NCI-H524 (cell line): ENCODE measurements at places on chromosomes 3 and 15.

- DNase-seq = no peak
Measured at GRCh38 chr3:58218904-58219303, 8.1 kb upstream of the DNASE1L3 start.

GRCh38 chr3:176994393-176994792 is 202.9 kb downstream of the TBL1XR1 start:
- DNase-seq = no peak

DNA sequence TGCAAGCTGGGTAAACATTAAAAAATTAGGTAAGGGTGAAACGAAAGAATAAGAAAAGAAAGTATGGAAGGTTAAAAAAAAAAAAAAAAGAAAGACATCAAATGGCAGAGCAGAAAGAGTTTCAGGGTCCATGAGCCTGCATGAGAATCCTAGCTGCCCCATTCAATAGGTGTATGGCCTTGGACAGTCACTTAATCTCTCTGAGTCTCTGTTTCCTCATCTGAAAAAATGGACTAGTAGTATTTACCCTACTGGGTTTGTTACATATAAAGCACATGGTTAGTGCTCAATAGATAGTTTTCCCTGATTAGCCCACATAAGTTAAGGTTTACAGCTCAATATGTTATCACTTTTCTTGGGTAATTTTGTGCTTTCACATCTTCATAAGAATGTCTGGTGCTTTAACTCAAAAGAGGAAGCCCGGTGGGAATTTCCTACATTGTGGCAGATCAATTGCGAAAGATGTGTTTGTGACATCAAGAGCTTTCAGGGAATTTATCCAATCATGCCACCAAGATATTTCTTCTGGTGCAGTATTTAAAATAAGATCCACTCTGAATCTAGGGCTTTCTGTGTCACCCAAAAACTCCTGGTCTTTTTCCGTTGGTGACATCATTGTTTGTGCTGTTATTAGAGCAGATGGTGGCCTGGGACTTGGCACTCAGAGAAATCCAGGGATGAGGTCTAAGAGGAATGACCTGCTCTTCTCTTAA is 57.2 kb upstream of the UBE2E1 start:
- DNase-seq = no peak

- no peak for DNase-seq
Measured at GRCh38 chr3:102741105-102741504, 306.3 kb downstream of the ZPLD1 start.

- peak; percentile 43 for DNase-seq
Measured at GRCh38 chr15:33360886-33361285, 50.1 kb downstream of the RYR3 start.

DNA sequence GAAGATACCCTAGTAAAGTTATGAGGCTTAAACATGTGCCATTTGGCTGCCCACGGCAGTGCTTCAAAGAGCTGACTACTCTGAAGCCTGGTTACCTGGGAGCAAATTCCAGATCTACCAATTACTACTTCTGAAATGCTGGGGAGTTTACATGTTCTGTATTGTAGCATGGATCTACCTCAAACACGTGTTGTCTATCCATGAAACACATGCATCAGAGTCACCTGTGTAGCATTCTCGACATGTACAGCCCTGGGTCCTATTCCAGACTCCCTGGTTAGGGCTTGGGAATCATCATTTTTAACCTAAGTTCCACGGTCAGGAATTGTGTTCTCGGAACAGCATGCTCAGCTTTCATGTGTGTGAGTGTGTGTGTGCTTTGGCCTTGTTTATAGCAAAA is 599.3 kb upstream of the MDFIC2 start:
- no peak for DNase-seq

- DNase-seq = no peak
Measured at GRCh38 chr3:183591881-183592521, 36.5 kb upstream of the KLHL6 start.

- DNase-seq = no peak
Measured at GRCh38 chr3:141528800-141529199, 42.0 kb downstream of the RASA2 start.

DNA sequence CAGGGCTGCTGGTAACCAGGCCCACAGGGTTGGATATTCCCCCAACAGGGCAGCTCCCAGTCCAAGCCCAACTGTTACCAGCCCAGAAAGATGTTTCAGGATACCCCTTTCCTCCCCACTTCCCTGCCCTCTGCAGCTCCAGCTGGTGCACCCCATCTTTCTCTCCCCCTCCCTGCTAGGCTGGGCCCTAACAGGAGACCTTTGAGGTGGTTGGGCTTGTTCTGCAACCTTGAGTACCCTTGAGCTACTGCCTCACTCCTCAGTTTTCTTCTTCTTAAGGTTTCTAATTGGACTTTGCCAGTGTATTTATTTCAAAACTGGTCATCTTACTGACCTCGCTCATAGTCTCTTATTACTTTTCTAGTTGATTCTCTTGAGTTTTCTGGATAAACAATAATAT is 16.9 kb upstream of the INSYN1 start:
- no peak for DNase-seq

DNA sequence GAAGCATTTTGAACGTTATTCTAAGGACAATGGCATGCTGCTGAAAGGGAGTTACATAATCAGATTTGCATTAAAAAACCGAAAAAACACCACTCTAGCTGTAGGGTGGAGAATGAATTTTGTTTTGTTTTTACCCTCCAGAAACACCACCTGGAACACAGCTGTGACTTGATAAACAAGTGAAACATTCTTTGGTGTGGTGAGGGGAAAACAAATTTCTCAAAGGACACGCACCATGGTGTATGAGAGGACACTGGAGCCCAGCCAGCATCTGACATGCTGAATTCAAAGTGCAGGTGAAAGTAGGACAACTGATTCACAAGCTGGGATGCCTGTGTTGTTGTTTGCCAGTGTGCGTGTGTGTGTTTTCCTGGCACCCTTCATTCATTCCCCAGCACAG is 554.5 kb upstream of the TBL1XR1 start:
- DNase-seq = no peak

GRCh38 chr3:186965141-186965879 is 35.0 kb downstream of the ST6GAL1 start:
- DNase-seq = no peak

GRCh38 chr3:175741951-175742350 is 882.8 kb downstream of the NAALADL2 start:
- DNase-seq = no peak

- no peak for DNase-seq
Measured at GRCh38 chr3:65052101-65052500, 364.3 kb upstream of the ADAMTS9 start.

GRCh38 chr3:50523279-50523811 is 19.9 kb upstream of the CACNA2D2 start:
- DNase-seq = peak; percentile 83

- DNase-seq = no peak
Measured at GRCh38 chr15:29788433-29789034, 33.7 kb downstream of the TJP1 start.

DNA sequence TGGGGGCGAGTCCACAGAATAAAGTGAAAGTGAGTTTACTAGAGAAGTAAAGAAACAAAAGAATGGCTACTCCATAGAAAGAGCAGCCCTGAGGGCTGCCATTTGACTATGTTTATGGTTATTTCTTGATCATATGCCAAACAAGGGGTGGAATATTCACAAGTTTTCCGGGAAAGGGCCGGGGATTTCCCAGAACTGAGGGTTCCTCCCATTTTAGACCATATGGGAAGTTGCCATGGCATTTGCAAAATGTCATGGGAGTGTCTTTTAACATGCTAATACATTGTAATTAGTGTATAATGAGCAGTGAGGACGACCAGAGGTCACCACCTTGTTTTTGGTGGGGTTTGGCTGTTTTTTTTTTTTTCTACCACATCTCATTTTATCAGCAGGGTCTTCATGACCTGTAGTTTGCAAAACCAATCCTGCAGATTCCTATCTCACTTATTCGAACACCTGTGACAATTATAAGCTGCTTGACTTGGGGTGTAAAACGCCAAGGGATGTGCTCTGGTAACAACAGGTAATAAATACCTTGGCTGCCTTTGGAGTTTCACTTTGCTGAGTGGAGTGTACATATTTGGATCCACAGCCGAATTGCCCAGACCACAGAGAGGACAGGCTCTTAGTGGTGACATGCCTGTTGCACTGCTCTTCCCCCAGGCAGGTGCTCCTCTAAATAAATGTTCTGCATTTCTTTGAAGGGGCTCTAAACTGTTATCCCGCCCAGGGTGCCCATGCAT is 43.6 kb downstream of the C2CD4B start:
- no peak for DNase-seq

DNA sequence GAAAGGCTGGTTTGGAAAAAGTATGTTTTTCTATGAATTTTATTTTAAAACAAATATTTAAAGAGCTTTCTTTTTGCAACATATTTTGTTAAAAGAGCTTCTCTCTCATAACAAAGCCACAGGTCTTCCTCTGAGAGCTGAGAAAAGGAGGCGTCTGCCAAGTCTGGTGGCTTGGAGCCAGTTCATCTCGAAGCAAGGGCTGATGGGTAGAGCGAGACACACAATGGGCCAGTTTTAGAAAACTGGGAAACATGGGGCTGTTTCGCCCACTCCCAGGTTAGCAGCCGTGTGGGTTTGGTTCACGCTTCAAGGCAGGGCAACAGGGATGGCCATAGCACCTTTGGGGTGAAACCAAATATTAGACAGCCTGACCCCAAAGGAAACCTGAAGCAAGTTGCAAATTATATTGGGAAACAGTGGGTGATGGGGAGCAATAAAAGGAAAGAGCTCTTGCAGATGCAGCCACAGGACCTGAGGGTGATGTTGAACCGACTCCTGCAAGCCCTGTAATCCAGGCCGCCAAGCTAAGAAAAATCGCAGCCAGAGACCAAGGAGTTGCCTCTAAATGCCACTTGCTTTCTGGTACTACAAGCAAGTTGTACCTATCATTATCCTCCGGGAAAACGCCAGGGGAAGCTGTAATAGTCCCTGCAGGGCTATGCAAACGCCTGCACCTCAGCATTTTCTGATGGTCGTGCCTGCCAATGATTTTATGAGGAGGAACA is 88.4 kb upstream of the GALNT15 start:
- DNase-seq = no peak

DNA sequence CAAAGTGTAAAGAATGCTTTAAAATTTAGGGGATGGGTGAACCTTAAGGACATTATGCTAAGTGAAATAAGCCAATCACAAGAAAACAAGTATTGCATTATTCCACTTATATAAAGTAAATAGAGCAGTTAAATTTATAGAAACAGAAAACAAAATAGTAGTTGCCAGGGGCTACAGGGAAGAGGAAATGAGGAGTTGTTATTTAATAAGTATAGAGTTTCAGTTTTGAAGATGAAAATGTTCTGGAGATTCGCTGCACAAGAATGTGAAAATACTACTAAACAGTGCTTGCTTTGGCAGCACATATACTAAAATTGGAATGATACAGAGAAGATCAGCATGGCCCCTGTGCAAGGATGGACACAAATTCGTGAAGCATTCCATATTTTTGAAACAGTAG is 32.0 kb downstream of the DNAH12 start:
- DNase-seq = no peak

DNA sequence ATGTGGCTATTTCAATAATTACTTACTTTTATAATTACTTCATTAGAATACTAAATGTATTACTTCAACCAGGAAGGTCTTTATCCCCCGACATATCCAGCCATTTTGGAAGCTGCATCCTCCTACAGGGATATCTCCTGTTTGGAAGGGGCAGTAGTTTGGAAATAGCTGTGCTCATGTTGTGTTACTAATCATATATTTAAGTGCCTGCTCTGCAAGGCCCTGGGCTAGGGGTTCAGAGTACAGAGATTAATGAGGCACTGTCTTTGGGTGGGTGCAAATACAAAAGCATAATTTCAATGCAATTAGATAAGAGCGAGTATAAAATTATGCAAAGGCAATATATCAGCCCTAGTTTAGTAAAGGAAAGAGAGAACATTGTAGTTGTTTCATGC is 146.3 kb upstream of the RARB start:
- no peak for DNase-seq

DNA sequence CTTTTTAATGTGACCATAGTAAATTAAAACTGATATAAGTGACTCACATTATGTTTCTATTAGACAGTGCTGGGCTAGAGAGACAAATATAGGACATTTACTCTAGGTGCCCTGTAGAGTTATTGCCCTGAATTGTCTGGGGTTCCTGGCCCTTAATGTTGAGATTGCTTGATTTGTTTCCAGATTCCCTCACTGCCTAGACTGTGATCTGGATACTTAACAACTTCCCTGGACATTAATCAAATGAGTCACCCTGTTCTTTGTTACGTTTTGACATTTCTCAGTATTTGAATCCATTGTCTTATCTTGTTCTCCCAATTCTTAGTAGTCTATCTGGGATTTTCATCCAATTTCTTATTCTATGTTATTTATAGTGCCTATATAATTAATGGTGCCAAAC is 65.8 kb downstream of the DTWD1 start:
- DNase-seq = no peak

- DNase-seq = no peak
Measured at GRCh38 chr15:81894061-81894460, 151.8 kb downstream of the MEX3B start.

GRCh38 chr3:126512916-126513650 is 4.5 kb downstream of the UROC1 start:
- DNase-seq = no peak

- no peak for DNase-seq
Measured at GRCh38 chr3:186185194-186185787, 76.4 kb upstream of the ETV5 start.

GRCh38 chr3:40780925-40781406 is 256.2 kb downstream of the ZNF621 start:
- no peak for DNase-seq

DNA sequence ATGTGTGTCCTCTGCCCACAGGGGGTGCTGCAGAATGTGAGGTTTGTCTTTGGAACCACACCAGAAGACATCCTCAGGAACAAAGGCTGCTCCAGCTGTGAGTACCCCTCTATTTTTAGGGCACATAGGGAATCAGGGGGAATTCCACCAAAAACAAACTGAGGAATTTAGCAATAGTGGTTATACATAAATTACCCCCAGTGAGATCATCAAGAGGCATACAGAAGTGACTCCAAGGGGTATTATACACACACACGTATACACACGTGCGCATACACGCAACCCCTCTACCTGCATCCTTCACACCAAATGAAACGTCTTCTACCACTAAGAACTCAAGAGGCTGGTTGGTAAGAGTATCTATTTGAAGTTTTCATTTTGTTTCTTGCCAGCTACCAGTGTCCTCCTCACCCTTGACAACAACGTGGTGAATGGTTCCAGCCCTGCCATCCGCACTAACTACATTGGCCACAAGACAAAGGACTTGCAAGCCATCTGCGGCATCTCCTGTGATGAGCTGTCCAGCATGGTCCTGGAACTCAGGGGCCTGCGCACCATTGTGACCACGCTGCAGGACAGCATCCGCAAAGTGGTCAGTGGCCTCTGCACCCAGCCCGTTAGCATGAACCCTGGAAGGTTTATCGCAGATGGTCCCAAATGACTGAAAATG is 2.9 kb downstream of the THBS1 start:
- no peak for DNase-seq

DNA sequence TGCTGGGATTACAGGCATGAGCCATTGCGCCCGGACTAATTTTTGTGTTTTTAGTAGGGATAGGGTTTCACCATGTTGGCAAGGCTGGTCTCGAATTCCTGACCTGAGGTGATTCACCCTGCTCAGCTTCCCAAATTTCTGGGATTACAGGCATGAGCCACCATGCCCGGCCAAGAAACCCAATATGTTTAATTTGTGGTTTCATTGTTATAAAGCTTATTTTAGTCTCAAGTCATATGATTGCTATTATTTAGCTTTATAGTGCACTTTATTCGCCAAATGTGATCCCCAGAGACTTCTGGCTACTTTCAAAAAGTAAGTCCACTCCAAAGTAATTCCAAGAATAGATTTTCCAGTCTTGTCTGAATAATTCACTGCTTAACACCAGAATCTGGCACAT is 19.3 kb upstream of the SLC4A7 start:
- no peak for DNase-seq

- DNase-seq = no peak
Measured at GRCh38 chr15:78265752-78266224, 1.4 kb downstream of the DNAJA4 start.

GRCh38 chr15:25065286-25065685 is 110.5 kb downstream of the SNRPN start:
- no peak for DNase-seq
